ENCODE measurements at places on chromosomes 2 and 18.
A peak's percentile ranks its signal among the peaks of the same experiment; 100 is the strongest.

DNA sequence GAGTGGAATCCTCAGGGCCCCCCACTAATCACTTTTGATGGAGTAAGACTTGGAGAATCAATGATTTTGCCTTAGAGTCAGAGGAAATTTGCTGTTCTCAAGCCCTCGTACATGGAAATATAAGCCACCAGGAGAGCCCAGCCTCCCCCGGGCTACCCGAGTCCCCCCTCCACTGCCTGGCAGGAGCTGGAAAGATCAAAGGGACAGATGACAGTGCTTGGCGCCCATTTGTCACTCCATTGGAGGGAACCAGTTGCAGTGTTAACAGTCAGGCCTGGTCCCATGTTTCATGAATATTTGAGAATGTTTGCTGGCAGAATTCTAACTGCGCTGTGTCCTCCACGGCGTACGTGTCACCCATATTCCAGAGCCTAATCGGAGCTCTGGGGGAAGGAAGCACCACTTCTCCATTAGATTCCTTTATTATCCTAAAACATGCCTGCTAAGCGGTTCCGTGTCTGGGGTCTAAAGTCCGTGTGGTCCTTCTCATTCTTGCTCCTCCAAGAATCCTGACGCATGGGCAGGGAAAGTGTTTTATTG, 202.4 kb downstream of the KLHL29 start:
- DNase-seq: no peak

DNA sequence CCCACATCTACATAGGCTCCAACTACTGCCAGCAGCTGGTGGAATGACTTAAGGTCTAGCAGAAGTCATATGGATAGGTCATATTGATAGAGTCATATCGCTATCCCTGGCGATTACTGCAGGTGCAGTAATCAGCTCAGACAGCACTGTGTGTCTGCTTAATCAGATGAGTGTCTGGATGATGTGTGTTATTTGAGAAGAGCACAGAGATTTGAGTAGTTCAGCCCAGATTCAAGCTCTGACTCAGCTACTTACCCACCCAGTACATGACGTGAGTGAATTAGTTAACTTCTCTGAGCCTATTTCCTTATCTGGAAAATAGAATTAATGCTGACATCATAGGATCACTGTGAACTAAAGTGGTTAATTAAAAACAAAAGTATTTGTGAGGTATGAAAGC, 78.9 kb downstream of the EHD3 start:
- DNase-seq: no peak

DNA sequence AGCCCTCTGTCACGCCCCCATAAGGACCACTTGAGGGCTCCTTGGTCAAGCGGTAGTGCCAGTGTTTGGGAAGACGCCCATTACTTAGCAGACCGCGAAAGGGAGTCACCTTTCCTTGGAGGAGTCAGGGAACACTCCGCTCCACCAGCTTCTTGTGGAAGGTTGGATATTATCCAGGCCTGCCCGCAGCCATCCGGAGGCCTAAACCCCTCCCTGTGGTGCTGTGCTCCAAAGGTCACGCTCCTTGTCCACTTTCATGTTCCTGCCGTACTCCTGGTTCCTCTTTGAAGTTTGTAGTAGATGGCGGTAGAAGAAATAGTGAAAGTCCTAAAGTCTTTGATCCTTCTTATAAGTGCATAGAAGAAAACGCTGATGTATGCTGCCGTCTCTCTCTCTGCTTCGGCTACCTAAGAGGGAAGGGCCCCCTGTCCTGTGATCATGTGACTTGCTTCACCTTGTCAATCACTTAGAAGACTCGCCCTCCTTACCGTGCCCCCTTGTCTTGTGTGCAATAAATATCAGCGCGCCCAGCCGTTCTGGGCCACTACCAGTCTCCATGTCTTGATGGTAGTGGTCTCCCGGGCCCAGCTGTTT, 1.7 kb upstream of the CATIP start:
- DNase-seq: no peak

DNA sequence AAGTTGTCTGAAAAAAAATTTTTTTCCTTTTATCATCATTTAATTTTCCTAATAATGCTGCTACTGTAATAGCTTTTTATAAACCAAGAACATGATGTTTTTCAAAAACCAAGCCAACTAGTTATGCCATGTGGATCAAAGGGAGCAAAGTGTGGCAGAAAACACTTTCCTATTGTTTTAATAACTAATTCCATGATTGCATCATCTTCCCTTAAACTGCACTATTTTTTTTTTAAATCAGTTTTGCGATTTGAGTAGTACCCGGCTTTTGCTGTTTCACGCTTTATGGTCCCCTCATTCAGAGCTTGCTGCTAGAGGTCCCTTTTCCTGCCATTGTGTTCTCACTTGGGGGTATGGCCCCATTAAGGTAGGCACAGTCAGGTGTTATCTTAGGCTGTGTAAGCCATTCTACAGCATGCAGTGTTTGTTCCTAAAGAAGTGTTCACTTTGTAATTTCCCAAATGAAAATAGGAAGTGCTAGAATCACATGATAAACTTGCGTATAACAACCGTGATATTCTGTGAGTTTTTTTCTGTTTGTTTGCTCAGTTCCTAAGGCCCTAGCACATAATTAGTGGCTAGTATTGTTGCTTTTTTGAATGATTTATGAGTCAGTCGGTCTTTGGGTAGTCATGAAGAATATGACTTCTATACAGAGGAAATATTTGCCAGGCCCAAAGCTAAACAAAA, 225.8 kb downstream of the PTGR3 start:
- no peak for DNase-seq

DNA sequence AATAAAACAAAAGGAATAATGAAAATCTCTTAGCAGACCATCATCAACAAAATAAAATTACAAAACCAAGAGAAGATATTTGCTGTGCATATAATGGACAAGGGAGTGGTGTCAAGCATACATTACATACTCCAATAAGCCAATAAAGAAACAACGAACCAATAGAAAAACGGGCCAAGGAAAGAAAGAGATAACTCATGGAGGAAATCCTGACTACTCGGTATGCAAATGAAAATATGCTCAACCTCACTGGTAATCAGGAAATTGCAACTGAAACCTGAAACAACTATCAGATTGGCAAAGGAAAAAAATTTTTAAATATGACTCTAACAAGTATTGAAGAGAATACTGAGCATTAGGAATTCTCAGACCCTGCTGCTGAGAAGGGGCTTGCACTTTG, 84.7 kb downstream of the BCL2 start:
- DNase-seq: no peak

- DNase-seq: no peak
Measured at GRCh38 chr18:11747731-11748130, 58.7 kb downstream of the GNAL start.

DNA sequence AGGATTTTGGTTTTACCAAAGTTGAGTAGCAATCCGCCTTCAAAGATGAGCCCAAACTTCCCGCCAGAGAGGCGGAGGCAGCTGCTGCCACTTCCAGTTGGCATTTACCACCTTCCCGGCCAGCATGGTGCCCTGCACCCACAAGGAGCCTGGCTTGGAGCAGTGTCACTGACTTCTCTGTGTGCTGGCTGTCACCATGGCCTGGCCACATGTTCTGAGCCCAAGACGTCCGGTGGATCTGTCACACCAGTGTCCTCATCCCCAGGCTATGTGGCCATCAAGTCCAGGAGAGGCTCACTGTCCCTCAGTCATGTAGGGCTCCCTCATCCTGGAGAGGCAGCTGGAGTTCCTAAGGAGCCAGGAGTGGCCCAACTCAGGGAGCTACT, 100.6 kb downstream of the ACKR3 start:
- DNase-seq: no peak

DNA sequence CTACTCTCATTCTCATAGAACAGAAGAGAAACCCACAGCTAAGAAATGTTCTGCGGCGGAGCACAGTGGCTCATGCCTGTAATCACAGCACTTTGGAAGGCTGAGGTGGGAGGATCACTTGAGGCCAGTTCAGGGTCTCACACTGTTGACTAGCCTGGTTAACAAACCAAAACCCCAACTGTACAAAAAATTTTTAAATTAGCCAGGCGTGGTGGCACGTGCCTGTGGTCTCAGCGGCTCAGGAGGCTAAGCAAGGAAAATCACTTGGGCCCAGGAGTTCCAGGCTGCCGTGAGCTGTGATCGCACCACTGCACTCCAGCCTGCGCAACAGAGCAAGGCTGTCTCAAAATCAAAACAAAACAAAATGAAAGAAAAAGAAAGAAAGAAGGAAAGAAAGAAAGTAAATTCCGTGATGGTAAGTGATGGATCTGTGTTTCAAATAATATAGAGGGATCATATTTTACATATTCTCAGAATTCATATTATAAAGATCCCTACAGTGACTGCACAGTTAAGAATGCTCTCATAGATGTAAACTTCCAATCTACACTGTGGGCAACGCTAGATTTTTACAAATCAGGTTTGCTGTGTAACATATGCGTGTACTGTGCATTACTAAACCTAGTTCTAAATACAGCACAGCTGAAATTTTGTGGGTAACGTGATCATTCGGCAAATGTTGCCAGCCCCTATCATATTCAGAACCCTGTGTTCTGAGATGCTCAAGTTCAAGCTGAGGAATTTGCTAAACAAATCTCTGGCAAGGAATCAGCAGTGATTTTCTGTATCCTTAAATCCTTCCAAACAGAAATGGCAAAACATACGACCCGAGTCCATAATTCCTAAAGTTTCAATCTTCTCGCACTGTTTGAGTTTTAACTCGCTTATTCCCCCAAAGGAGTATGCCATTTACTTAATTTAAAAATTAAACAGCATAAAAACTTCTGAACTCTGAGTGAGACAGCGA, 1.2 kb upstream of the RAB12 start:
- DNase-seq: no peak

GRCh38 chr18:36284671-36285295, 12.7 kb upstream of the FHOD3 start:
- DNase-seq: peak; percentile 34

DNA sequence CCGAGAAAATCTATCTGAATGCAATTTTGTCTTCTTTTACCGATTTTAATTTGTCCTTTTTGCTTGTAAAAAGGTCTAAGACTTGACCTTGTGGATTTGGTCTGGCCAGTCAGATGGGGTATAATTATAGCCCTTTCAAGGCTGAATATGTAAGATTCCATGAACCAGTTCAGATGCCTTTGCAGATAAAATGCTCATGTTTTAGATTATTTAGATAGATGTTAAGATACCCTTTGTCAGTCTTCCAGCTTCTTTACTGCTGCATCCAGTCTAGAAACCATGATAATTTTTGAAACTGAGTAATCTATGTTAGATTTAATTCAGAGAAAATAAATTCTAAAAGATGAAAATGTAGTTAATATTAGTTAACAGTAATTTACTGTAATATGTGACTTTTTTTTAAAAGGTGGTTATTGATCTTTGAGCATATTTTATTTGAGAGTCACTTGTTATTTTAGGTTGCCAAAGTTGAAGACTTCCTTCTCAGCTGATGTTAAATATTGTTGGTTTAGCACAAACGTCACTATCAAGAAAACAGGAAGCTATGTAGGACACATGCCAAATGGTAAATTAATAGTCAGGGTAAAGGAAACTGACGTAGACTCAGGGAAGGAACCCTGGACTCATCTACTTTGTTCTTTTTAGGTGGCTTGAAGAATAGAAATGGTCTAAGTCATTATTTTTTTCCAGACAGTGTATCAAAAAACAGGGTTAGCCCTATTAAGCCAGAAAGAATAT, 29.8 kb downstream of the BABAM2 start:
- DNase-seq: no peak

DNA sequence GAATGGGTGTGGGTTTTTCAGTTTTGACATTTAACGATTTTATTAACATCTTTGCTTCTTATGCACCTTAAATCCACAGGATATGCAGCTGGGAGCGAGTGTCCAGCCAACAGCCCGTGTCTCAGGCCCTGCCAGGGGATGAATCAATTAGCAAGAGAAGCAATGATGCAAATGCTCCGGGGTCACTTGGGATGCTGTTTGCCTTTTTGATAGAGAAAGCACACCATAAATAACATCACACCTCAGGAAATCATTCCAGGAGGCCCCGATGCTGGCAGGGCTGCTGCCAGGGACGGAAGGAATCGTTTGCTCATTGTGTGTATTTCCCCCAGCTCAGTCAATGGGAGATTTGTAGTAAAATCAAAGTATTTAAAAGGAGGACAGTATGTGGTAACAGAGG, 394.0 kb upstream of the HNRNPA3 start:
- DNase-seq: no peak

- DNase-seq: no peak
Measured at GRCh38 chr2:43724728-43725526, 48.7 kb upstream of the C1GALT1C1L start.

DNA sequence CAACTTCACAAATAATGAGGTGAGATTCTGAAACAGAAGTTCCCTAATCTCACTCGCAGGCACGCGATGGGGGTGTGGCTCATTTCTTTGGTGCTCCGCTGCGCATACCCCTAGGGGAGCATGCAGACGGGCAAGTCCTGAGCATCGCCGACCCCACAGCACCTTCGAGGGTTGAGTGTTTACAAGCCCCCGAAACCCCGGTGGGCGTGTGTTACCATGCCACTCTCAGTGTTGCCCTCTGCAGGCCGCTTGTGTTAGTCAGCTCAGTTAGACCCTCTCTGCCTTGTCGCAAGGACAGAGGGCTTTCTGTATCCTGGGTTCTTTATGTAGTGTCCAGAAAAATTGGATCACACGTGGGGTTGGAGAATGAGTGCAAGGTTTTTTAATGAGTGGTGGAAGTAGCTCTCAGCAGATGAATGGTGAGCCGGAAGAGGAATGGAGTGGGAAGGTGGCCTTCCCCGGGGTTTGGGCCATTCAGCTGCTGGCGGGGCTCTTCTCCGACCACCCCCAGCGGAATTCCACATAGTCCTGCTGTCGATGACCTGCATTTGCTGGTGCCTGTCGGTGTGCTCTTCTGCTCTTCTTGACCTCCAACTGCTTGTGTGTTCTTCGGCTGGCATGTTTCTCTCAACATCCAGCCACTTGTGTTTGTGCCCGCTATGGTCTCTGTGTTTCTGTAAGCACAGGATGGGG, 191.3 kb downstream of the RPRM start:
- no peak for DNase-seq

DNA sequence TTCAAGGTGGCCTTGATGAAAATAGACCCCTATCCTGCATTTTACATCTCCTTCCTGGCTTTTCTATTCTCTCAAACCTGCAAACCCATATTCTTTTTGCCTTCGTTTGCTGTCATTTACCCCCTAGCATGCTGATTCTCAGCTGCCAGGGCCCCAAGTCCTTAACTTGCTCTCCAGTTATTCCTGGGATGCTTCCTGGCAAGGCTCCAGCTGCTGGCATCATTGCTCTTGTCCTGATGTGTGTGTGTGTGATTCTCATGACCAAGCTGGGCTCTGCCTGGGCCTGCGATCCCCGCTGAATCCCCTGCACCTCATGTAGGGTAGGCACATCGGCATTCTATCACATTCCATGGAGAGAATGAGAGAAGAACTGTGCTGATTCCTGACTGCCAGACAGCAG, 11.9 kb downstream of the NPAS2 start:
- DNase-seq: no peak

- no peak for DNase-seq
Measured at GRCh38 chr2:188645986-188646385, 328.2 kb upstream of the COL3A1 start.

- DNase-seq: no peak
Measured at GRCh38 chr2:41722668-41723369, 325.0 kb upstream of the PKDCC start.

DNA sequence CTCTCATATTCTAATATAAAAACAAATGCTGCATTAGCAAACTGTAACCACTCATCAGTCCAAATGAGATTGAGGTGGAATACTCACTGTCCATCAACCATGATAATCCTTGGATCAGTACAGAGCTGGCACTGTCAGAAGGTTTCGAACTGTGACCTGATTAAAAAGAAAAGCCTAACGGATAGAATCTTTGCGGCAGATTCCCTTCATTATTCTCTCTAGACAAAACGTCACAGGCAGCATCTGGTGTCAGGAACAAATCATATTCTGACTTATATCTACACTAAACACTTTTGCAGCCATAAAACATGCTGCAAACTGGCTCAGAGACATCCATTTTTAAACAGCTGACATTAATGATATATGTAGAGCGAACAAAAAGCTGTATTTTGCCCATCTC, 677.7 kb upstream of the NXPH2 start:
- DNase-seq: no peak
